ENCODE measurements at places on chromosomes 11 and 22.
A peak's percentile ranks its signal among the peaks of the same experiment; 100 is the strongest.

GRCh38 chr11:120125024-120125423 is 12.9 kb downstream of the TRIM29 start:
- no peak for DNase-seq

- DNase-seq, result no peak
Observed at GRCh38 chr11:78310500-78310909, 107.1 kb downstream of the GAB2 start.

DNA sequence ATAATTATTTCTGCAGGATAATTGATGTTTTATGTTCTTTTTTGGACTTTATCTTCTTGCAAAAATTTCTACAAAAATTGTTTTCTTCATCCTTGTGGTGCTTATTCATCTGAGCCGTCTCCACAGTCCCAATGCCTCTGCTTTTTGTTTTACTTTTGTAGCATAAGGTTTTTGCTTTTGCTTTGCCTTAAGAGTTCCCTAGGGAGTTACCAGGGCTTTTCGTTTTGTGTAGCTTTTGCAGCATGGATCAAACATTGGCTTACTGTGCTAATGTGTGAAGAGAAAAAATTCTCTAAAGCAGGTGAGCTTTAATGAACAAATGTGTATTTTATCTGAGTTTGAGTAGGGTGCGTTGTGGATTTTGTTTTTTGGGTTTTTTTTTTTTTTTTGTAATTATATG is 11.8 kb downstream of the XBP1 start:
- no peak for DNase-seq

DNA sequence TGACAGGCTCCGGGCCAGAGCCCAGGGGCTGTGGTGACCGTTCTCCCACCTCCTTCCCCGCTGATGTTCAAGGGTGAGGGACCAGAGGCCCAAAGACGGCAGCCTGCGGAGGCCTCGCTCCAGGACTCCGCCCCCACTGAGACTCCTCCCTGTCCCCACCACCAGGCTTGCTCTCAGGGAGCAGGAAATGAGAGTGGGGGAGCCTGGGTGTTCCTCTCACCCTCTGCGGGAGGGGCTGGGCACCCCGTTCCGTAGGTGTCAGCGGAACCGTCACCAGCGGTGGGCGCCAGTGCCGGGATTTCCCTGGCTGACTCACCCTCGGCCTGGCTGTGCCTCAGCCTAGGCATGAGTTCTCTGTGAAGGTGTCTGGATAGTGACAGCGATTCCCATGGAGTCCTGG is 15.7 kb downstream of the DAGLA start:
- DNase-seq, result peak; percentile 92

DNA sequence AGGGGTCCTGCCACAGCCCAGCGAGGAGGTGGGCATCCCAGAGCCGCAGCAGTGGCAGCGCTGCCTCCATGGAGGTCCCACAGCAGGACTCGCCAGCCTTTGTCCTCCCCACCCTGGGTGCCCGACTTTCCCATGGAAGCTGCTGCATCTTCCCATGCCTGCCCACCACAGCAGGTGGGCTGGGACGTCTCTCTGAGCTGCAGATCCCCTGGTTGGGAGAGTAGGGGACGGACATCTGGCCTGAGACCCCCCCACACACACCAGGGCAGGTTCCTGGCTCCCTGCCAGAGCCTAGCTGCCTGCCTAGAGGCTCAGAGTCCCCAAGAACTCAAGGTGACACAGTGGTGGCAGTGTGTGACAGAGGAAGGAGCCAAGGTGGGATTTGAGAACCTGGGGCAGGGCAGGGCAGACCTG is 21.5 kb upstream of the PRR5 start:
- no peak for DNase-seq

DNA sequence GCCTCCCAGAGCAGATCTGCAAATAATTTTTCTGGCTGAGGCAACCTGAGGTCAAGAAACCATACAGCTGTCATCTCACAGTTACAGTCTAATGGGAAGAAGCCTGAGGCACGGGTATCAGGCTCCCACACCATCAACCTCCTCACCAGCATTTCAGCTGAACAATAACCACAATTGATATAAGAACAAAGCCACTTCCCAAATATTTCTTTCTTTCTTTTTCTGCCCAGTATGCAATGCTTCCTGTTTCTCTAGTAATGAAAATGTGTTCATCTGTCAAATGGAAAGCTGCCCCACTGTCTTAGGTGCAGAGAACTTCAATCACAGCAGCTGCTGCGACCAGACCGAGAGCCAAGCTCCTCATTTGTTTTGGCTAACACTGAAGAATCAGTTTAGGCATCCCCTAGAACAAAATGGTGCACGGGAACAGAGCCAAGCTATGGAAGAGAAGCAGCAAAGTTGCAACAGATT is 108.4 kb downstream of the BLID start:
- no peak for DNase-seq

GRCh38 chr11:12196308-12196707 is 85.9 kb downstream of the MICAL2 start:
- no peak for DNase-seq

DNA sequence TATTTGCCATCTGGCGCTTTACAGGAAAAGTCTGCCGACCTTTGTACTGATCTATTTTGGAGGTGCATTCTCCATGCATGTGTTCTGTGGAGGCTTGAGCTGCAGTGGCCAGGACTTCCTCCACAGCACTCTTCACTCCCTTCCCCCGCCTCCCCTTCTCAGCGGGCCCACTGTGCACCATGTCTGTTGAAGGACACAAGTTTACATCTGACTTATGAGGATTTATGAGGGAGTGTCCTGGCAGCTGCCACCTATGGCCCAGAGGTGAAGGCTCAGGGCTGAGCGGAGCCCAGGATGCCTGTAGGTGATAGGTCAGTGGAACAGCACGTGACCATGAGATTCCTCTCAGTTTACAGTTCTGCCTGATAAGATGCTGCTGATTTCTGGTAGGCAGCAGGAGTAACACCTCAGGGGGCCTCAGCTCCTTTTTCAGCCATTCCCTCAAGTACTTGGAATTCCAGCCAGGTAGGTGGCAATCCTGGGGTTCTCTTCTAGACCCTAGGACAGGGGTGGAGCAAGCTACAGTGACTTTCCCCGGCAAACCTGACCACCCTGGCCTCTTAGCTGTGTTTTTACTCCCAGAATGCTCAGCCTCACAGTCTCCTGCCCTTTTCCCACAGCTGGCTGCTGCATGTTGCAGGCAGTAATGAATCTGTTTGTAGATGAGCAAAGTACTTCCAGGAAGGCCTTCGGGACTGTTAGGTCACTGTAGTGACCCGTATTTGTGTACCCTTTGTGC is 59.9 kb downstream of the PPFIBP2 start:
- no peak for DNase-seq

DNA sequence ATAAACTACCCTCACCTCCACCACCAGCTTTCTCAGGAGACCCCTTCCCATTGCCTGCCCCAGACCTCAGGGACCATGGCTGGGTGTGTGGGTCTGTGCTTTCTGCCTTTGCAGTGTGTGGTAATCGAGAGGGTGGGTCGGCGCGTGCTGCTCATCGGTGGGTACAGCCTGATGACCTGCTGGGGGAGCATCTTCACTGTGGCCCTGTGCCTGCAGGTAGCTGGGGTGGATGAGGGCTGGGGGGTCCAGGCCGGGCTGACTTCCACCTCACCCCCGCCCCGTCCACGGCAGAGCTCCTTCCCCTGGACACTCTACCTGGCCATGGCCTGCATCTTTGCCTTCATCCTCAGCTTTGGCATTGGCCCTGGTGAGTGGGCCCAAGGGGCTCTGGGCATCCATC is 10.5 kb upstream of the MIF start:
- DNase-seq, result no peak

- no peak for DNase-seq
Observed at GRCh38 chr22:23875801-23876200, 18.1 kb downstream of the SLC2A11 start.

- DNase-seq, result no peak
Observed at GRCh38 chr11:128596250-128596649, 8.9 kb upstream of the ETS1 start.

- no peak for DNase-seq
Observed at GRCh38 chr11:108494182-108494581, 4.0 kb downstream of the POGLUT3 start.

DNA sequence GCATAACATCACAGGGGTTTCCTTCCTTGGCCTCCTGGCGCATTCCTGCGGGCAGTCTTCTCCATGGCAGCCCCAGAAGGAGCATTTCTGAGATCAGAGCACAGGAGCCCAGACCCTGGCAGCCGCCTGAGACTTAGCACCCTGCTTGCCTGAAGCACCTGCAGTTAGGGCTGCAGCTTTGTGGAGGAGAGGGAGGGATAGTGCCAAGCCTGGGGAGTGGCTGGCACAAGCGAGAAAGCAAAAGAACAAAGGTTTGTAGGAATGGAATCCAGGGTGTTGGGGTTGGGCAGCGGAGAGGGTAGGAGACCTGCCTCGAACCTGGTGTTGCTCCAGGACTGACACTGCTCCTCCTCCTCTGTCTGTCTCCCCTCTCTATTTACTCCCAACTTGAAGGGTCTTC is 66.9 kb downstream of the SCN3B start:
- DNase-seq, result no peak

DNA sequence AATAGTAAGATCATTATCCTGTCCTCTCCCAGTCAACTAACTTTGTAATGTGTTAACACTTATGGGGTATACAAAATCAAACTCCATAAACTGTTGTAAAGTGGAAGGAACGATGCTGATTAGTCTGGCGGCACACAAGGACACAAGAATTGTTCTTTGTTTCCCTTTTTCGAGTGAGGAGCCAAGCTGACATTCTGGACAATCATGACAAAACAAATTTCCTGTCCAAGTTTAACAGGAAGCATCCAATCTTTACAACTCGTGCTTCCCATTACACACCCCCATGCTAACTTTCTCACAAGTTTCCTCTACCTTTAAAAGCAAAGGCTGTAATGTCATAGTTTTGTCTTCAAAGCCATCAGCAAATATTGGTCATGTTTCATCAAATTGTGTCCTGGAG is 20.4 kb upstream of the LDLRAD3 start:
- no peak for DNase-seq

DNA sequence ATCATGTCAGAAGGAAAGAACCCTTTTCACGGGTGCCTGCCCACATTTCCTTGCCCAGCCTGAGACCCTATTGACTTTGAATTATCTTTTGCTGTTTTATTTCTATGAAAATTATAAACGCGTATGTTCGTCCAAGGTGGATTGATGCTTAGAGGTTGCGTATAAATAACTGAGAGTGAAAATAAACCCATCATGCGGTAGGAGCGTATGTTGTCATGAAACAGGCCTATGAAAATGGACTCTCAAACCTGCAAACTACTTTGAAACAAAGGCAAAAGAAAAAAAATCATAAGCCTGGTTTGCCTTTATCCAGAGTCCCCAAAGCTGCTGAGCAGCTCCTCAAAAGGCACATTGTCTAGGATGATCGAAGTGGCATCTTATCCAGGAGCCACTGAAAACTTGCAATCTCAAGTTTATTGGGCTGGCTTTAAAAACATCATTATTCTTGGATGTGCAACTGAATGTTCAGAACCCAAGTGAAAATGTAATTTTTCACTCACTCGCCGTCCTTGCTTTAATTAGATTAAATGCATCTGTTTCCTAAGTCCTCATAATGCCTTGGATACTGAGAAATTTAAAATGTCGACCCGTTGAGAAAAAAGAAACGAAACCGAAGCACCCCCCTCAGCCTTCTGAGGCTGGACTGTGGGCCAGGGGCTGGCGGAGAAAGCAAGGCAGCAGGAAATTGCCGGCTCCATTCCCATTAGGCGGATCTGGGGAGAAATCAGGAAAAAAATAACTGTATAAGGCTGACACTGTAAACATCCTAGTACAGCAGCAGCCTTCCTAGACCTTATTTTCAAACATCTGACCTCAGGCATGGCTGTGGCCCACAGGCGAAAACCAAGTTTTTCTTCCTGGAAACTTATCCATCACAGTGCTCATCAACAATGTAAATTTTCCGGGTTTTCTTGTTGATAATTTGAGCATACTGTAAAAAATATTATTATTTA is 82.9 kb upstream of the PPARA start:
- DNase-seq, result no peak

- no peak for DNase-seq
Observed at GRCh38 chr22:29110946-29111345, 38.1 kb downstream of the KREMEN1 start.

DNA sequence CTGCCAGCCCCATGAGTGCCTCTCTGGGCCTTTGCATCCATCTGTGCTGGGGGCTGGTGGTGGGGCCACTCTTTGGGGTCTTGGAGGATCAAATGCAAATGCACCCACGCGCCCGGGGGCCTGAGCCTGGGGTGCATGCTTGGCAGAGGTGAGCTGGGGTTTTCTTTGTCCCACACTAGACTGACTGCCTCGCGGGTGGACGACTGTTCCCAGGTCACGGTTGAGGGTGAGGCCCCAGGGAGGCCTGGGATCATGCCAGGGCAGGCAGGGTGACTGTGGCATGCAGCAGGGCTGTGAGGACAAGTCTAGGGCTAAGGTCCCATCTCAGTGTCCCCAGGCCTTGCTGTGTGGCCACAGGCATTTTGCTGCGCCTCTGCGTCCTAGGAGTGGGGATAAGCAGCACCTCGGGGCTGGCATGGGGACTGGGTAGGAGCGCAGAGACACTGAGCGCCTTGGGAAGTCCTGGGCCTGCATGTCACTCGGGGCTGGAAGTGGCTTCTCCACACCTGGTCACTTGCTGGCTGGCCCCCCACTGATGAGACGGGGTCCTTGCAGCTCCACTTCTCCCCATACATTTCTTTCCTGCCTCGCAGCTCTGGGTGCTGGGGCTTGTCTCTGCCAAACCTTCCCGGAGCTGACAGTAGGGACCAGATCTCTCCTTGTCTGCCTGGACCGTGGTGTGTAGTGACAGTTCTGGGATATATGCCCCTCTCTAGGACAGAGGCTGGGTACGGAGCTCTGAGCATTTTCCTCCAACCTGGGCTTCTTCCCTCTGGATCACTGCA is 133.1 kb downstream of the CTTN start:
- DNase-seq, result no peak

DNA sequence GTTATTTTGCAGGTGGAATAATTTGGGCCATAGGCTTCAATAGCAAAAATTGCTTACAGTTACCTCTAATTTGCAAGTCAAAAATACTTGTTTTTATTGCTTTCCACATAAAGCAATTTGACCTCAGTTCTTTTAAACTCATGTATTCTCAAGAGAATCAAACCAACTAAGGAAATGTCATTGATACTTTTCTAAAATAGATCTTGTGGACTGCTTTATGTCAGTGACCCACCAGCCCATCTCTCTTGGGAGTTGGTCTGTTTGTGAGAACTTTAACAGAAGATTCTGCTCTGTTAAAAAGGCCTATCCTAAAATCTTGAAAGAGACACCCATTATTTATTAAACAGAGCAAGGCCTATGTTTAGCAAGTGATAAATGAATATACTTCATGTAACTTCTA is 75.2 kb downstream of the DDIAS start:
- DNase-seq, result no peak

- DNase-seq, result peak; percentile 7
Observed at GRCh38 chr11:63813563-63814382, 517 bp downstream of the SPINDOC start.

- no peak for DNase-seq
Observed at GRCh38 chr22:41003976-41004375, 52.8 kb downstream of the RBX1 start.

GRCh38 chr11:59273373-59273841 is 60.7 kb upstream of the MPEG1 start:
- no peak for DNase-seq
